ENCODE measurements at places on chromosomes 4 and X. TPM values are rescaled to one million over a fixed set of nuclear protein-coding genes. Genes with fewer than 3 reads are reported as not detected.

DNA sequence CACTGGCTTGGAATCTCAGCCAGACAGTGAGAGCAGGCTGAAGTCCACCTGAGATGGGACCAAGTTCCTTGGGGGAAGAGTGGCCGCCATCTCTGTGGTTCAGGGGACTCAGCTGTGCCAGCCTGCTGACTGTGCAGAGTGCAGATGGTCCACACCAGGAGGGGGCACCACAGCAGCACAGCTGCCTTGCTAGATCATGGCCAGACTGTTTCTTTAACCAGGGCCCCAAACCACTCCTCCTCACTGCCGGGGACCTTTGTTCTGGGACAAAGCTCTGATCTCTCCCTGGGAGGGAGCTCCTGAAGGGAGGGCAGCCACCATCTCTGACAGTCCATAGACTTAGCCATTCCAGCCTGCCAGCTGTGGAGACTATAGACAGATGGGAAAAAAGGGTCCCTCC, 2189.6 kb downstream of the PCDH7 start:
- DNase-seq, result no peak

DNA sequence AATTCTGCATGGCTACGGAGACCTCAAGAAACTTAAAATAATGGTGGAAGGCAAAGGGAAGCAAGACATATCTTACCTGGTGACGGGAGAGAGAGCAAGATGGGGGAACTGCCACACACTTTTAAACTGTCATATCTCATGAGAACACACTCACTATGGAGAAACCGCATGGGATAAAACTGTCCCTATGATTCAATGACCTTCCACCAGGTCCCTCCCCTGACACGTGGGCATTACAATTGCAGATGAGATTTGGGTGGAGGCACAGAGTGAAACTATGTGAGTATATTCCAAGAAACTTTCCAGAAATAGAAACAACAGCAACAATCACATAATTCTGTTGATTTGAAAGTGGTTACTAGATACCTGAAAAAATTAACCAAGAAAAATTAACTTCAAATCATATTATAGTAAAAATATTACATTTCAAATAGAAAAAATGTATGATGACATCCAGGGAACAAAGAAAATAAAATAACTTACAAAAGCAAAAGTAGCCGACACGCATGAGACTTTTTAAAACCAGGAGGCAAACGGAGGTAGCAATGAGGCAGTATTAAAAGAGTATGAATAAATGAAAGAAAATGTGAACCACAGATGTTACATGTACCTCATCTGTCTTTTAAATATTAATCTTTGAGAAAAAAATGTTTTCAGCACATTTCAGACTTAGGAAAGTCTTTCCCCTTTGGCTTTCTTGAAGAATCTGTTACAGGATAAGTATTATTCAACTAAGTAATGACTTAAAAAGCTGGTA, 879.5 kb downstream of the TECRL start:
- DNase-seq, result no peak

DNA sequence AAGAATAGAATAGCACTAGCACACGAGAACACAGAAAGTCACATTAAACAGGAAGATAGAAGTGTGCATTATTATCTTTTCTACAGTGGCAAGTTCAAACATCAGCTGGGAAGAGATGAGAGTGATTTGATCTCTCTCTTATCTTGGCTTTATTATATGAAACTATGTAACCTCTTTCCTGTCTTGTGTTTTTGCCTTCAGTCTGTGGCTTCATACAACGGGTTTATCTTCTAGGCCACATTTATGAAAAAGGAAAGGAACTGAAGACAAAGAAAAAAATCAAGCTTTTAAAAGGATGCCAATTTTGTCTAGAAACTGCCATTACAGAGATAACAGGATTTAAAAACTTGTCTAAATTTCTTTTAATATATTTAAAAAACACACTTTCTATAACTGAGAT, 983.6 kb downstream of the RPA4 start:
- no peak for DNase-seq

- no peak for DNase-seq
Measured at GRCh38 chrX:39911278-39911897, 186.4 kb downstream of the BCOR start.

GRCh38 chr4:102715057-102715456, 45.7 kb downstream of the MANBA start:
- no peak for DNase-seq

Gene MAGEA3
- total RNA-seq, result not detected

Gene RADX
- 0.67 TPM for total RNA-seq

Gene MAGEA2
- not detected for total RNA-seq

Gene SPARCL1
- 501 TPM for total RNA-seq

Data from right atrium auricular region (tissue), 2 donors.